Stimulated activated CD8-positive, alpha-beta memory T cell treated with anti-CD3 and anti-CD28 coated beads, Interleukin-2, amount 100 ng/mL, for 1 hour (primary cell): ENCODE measurements at places on chromosomes 16 and 17.

- DNase-seq, result no peak
These were observed 446 bp upstream of the COQ7 start for GRCh38 chr16:19066988-19067348.

GRCh38 chr16:4461250-4462085, 13.0 kb downstream of the NMRAL1 start:
- no peak for DNase-seq

DNA sequence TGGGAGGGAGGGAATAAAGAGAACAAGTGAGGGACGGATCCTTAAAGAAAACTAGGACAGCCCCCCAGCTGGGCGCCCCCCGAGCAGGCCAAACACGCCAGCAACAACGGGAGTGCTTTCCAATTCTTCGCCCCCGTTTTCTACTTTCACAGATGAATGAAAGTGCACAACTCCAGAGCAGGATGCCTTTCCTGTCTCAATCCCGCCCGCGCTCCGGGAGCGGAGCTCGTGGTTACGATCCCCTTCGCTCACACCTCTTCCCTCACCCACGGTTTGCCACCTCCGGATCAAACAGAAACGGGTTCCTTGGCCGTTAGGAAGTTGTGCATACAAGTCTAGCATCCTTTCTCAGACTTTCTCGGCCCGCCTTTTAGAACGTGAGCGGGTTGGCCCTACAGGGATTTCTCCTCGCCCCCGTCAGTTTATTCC, 680 bp downstream of the SKA2 start:
- DNase-seq, result no peak

- no peak for DNase-seq
These were observed 6.3 kb upstream of the PABPN1L start for GRCh38 chr16:88872650-88873331.

DNA sequence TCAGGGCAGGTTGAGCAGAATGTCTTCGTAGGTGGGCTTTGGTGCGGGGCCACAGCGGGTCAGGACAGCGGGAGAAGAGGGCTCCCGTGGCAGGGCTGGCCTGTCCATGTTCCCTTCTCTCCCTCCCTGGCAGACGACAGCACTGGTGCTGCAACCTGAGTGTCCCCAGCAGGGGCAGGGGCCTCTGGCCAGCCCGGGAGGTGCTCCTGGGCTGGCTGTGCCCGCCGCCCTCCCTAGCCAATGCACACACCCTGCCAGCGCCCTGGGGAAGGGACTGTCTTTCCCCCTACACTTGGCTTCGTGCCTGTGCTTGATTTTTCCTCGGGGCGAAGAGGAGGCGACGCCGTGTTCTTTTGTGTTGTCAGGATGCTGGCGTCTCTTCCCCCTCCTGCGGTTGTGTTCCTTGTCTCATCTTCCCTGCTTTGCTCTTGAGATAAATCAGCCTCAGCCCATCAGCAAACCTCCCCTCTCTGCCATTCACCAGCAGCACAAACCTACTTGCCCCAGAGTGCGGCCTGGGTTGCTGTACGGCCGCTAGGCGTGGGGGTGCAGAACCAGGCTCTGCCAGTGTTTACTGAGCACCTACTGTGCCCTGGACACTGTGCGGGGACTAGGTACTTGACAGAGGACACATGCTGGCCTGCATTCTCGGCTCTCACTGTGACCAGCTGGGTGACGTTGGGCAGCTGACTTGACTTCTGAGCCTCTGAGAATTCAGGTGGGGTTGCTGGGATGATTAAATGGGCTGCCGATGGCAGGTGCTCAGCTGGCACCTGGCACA, 237.3 kb upstream of the CIBAR2 start:
- no peak for DNase-seq

- no peak for DNase-seq
These were observed 128.9 kb downstream of the BRIP1 start for GRCh38 chr17:61734466-61734865.

- no peak for DNase-seq
These were observed 448 bp downstream of the STAT5B start for GRCh38 chr17:42275527-42276358.
